NCI-H187 (cell line): ENCODE measurements at places on chromosomes 11 and 22.

DNA sequence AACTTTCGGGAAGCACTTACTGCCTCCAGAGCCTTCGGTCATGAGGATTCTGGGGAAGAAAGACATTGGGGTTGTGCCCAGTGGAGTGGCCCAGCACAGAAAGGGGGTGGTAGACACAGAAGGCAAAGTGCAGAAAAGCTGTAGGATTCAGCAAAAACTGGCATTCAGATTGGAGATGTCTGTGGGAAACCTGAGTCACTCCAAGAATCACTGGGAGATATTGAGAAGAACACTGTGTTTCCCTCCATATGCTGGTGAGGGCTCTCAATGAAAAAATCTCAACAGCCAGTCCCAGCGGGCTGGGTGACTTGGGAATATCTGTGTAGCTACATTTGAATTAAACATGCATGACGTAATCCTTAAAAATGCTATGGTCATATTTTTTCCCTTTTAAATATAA, 61.2 kb upstream of the RCN1 start:
- DNase-seq: no peak

DNA sequence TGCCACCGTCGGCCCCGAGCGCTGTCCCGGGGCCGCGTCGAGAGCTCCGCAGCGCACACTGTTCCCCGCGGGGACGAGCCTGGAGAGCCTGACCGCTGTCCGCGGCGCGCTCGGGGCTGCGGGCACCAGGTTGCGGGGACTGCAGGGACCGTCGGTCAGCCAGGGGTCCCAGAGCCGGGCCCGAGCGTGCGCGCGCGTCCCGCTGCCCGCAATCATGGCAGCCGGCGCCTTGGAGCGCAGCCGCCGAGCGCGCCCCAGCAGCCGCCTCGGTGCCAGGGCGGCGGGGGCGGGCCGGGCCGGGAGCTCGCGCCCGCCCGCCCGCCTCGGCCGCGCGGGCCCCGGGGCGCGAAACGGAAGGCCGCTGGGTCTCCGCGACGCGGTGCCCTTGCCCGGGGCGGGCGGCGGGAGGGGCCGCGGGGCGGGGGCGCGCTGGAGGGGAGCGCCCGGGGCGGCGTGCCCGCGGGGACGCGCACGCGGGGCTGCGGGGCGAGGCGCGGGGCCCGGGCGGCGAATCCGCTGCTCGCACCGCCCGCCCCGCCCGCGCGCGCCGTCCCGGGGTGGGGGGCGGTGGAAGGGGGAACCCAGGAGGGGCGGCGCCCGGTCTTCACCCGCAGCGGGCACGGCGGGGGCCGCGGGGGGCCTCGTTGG, 79.4 kb upstream of the PPARA start:
- DNase-seq: peak; percentile 49

- DNase-seq: no peak
Measured at GRCh38 chr11:28636566-28636965, 528.4 kb downstream of the METTL15 start.

GRCh38 chr11:114953039-114953438, 274.7 kb downstream of the NXPE2 start:
- DNase-seq: no peak

DNA sequence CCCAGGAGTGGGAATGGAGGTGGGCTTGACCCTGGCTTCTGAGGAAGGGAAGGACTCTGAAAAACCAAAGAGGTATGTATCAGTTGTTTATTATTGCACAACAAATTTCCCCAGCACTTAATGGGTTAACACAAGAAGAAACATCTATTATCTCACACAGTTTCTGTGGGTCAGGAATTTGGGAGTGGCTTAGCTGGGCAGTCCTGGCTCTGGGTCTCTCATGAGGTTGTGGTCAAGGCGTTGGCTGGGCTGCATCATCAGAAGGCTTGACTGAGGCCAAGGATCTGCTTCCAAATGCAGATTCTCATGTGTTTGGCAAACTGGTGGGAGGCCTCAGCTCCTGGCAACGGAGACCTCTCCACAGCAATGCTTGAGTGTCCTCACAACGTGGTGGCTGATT, 17.5 kb upstream of the SMIM38 start:
- no peak for DNase-seq

DNA sequence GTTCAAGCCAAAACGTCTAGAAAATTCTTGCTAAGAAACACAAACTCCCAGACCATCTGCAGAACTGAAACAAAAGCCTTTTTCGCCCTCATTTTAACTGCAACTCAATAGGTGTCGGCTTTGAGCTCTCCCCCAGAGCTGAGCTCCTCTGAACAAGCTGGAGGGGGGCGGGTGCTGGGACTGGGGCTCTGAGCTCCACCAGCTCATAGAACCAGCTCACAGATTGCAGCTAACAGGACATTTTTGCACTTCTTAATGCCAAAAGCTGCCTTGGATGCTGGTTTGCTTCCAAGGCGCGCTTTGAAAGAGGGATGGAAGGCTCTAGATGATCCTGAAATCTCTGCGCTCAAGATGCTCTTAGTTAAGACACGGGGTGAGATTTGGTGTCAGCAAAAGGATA, 6.0 kb upstream of the YWHAH start:
- DNase-seq: no peak

GRCh38 chr11:6474806-6475500, 1.2 kb upstream of the TRIM3 start:
- DNase-seq: no peak

GRCh38 chr22:19805821-19806212, 45.2 kb downstream of the TBX1 start:
- no peak for DNase-seq
